HepG2 (cell line): ENCODE measurements at places on chromosomes 16 and 17.

DNA sequence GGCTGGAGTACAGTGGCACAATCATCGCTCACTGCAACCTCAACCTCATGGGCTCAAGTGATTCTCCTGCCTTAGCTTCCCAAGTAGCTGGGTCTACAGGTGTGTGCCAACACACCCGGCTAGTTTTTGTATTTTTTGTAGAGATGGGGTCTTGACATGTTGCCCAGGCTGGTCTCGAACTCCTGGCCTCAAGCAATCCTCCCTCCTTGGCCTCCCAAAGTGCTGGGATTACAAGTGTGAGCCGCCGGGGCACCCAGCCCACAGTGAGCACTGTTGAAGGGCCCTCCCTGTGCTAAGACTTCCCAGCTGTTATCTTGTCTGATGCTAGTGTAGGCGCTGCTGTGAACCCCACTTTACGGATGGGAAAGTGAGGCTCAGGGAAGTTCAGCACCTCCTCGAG lies 8.0 kb downstream of the CASKIN1 start:
- DNase-seq: no peak

DNA sequence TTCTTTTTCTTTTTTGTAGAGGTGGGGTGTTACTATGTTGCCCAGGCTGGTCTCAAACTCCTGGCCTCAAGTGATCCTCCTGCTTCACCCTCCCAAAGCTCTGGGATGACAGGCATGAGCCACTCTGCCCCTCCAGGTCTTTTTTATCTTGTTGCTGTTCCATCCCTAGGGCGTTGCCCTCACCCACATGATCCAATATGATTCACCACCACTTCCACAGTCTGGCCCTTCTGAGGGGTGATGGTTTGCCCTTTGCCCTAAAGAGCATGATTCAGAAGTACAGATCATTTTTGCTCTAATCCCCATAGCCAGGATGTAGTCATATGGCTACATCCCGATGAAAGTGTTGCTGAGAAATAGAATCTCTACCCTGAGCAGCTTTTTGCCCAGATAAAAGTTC lies 18.8 kb downstream of the STX4 start:
- DNase-seq: peak; percentile 45

DNA sequence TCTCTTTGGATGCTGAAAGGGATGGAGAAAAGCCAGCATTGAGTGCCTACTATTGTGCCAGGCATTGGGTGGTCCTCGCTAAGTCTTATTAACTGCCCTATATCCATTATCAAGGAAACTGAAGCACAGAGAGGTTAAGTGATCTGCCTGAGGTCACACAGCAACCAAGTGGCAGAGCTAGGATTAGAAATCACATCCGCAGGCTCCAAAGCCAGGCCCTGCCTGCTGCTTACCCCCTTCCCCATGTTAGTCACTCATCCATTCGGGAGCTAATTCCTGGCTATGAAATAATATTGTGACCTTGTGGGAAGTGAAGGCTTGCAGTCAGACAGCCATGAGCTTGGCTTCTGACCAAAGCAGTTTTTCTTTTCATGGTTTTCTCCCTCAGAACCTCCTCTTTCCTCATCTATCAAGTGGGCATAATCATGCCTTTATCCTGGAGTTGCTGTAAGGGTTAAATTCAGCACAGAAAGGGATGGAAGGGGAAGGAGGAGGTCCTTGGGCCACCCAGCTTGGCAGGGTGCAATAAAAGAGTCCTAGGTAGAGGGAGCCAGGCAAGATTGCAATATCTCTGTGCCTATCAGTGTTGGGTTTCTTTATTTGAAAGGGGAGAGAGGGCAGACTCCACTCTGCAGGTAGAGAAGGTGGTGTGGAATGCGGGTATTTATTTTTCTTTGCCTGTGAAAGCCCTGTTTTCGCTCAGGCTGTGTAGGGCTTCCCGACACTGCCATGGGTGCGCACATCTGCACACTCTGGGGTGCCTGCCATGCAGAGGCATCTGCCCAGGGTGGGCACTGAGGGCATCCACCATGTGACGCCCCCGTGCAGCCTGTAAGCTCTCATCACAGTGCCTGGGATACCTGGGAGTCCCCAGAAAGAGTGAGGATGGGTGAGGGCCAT lies 11.3 kb downstream of the RAI1 start:
- peak; percentile 52 for DNase-seq

DNA sequence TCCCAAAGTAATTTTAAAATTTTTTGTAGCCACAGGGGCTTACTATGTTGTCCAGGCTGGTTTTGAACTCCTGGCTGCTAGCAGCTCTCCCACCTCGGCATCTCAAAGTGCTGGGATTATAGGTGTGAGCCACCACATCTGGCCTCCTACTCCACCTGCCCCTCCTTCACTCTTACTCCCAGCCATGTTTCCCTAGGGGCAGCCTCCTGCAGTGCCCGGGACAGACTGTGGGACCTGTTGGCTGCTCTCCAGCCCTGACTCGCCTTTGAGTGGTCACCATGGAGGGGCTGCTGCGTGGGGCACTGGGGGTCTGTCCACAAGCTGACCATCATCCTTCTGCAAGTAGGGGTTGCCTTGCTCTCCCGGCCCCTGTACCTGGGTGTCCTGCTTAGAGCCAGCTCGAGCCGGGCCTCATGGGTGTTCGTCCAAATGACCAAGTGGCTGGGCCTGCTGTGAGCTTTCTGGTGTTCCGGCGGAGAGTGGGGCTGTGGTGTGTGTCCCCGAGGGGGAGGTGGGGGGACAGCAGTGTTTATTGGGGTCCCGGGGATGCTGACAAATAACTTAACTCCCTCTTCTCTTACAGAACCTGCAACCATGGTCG lies 16.6 kb downstream of the SPIRE2 start:
- DNase-seq: no peak

DNA sequence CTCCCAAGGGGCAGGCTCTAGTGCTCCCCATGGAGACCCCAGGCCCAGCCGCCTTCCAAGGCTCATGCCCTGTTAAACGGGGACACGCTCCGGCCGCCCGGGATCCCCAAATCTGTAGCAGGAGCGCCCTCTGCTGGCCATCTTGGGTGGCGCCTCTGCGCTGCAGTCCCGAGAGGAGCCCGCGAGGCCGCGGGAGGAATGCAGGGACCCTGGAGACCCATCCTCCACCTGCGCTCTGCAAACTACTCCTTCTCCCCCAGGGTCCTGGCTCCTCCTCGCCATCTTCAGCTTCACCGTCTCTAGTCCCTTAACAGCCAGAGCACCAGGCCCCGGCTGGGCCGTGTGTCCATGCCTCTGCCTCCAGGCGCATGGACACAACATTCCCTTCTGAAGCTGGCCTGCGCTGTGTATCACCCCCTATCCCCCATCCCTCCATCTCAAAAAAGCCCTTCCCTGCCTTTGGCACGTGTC lies 23.6 kb upstream of the KRT17 start:
- peak; percentile 69 for DNase-seq

DNA sequence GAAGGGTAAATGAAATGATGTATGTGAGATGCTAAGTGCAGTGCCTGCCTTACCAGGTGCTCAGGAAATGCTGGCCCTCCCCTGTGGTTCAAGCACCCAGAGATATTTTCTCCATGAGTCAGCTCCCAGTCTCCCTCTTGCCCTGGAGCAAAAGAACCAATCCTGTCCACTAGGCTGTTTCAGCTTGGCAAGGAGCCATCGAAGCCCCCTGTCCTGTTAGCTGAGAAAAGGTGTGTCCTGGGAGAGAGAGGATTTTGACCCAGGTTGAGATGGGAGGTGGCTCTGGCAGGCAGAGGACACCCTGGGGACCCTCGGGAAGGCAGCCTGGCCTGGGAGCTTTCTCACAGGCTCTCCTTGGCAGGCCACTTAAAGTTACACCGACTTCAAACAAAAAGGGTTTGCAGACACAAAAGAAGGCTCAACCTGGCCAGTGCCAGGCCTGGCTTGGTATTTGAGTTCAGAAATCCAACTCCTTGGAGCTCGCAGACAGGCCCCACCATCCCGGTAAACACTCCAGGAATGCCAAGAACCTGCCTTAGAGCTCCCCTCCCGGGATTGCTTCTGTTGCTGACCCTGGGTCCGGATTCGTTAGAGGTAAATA lies 29.6 kb downstream of the NTN1 start:
- DNase-seq: no peak

GRCh38 chr17:18854956-18855355 lies 3.0 kb upstream of the PRPSAP2 start:
- no peak for DNase-seq

DNA sequence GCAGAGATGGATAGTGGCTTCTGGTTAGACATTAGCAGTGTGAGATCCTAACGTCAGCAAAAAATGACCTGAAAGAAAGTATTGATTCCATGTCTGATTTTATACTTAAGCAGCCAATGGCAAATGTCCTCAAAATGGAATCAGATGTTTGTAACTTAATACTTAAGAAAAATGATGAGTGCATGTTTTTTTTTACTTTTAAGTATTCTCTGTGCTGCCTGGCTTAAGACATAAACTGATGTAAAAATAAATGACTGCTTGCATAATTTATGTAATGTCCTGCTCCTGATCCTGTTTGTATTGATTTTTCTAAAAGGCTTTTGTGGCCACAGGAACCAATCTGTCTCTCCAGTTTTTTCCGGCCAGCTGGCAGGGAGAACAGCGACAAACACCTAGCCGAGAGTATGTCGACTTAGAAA lies 7.4 kb downstream of the CBFB start:
- no peak for DNase-seq

- no peak for DNase-seq
Measured at GRCh38 chr16:11425140-11425539, 79.9 kb downstream of the RMI2 start.

- DNase-seq: no peak
Measured at GRCh38 chr17:8189041-8189710, 804 bp downstream of the BORCS6 start.

- DNase-seq: no peak
Measured at GRCh38 chr16:78664811-78665772, 565.6 kb downstream of the WWOX start.

- DNase-seq: no peak
Measured at GRCh38 chr16:88638323-88639230, at the start of gene IL17C. IL17C (plus strand) TSS chr16:88638572; CDS start chr16:88638642, 70 bp downstream.

DNA sequence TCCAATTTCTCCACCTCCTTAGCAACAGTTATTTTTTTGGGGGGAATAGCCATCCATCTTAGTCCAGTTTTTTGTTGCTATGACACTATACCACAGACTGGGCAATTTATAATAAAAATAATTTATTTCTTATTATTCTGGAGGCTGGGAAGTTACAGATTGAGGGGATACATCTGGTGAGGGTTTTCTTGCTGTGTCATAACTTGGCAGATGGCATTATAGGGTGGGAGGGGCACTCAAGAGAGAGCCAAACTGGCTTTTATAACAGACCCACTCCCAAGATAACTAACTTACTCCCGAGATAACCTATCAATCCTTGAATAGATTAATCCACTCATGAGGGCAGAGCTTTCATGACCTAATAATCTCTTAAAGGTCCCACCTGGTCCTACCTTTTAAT lies 84.2 kb downstream of the ABCA8 start:
- DNase-seq: no peak

- DNase-seq: no peak
Measured at GRCh38 chr16:10321407-10322387, 64.2 kb upstream of the ATF7IP2 start.

- no peak for DNase-seq
Measured at GRCh38 chr16:69934044-69934443, 17.1 kb upstream of the CLEC18A start.

- DNase-seq: no peak
Measured at GRCh38 chr16:88059701-88060386, 108.6 kb downstream of the BANP start.

DNA sequence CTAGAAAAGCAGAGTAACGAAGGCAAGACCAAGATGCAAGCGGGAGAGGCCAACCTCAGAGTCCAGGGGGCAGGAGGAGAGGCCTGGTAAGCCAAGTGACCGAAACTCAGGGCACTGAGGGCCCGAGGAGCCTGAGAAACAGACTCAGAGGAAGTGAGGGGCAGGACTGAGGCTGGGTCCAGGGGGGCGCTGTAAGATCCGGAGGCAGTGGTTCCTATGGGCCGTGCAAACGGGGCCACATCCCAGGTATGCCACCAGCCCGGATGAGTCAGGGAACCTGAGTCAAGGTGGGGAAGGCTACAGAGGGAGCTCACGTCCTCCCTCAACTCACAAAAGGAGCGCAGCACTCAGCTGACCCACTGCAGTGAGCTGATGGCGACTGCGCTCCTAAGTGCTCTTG lies 8.3 kb downstream of the ZDHHC7 start:
- no peak for DNase-seq

DNA sequence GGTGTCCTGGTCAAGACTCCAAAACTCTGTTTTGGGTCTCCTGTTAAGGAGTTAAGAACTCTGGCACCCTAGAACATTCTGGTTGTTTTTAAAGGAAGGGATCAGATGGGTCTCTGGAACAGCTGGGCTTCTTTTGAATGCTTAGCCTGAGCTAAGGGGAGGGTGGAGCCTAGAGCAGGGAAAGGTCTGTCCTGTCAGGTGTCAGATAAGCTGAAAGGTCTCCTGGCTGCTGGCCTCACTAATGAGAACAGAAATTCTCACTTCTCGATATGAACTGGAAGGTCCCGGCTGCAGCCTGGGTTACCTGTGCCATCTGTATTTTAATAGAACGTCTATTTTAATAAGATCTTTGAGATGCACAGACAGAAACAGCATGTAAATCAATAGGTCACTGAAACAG lies 69.0 kb downstream of the RAP1GAP2 start:
- DNase-seq: no peak

DNA sequence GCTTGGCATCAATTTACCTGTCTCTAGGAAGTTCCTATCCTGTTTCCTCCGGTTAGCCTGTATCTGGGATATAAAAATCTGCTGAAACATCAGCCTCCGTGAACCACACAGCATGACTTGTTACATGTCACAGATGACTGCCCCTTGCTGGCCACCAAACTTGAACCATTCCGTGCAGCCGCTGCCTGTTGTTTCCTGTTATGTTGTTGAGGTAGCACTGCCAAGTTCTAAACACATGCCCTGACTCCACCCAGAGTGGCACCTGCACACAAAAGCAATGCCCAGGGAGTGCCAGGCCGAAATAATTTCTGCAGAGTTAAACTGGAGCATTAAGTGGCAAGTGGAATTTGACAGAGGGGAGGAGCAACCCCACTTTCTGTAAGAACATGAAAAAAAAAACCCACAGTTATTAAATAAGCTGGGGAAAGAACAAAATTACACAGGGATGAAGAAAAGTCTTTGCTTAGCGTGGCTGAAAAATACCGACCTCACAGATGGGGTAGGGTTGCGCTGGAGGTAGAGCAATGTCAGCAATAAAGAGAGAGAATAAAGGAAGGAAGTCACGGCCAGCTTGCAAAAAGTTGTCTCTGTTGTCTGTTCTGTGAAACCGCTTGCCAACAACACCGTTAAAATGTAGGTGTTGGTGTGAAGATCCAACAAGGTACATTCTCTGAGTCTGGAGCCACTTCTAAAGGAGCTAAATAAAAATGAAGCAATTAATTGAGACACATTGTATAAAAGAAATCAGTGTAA lies 174.6 kb upstream of the CDH13 start:
- no peak for DNase-seq

- no peak for DNase-seq
Measured at GRCh38 chr17:75774991-75775668, 9.5 kb upstream of the UNK start.

GRCh38 chr17:56812901-56813388 lies 20.8 kb downstream of the C17orf67 start:
- no peak for DNase-seq

GRCh38 chr17:17231621-17232302 lies 5.2 kb downstream of the FLCN start:
- DNase-seq: no peak

- DNase-seq: peak; percentile 41
Measured at GRCh38 chr16:71540-72401, 660 bp downstream of the RHBDF1 start.
